GM12878 (cell line): ENCODE measurements at places on chromosomes 1 and 21.
A peak's percentile ranks its signal among the peaks of the same experiment; 100 is the strongest.

GRCh38 chr1:55055951-55056631, 16.7 kb downstream of the PCSK9 start:
- no peak for DNase-seq

DNA sequence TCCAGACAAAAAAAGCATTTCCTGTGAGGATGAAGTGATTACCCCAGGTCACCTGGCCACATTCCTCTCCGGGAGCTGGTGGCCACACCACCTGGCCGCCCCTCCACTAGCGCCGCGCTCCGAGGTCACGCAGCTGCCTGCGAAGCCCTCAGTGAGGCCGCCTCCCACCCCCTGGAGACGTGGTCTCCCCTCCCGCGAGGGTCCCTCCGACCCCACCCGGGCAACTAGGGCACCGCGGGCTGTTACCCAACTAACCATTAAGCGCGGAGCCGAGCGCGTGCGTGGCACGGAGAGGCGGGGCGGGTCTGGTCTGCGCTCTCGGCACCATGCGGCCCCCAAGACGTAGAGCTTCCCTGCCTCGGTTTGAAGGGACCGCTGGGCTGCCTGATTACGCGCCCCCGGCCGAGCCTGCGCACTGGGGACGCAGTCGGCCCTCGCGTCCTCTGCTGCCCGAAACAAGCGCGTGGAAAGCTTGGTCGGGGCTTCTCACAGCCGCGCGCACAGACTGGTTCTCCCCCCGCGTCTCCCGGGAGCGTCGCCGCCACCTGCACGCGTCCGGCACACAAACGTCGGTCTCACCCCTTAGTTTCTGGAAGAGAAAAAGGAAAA, 106.5 kb downstream of the SLC16A1 start:
- no peak for DNase-seq

DNA sequence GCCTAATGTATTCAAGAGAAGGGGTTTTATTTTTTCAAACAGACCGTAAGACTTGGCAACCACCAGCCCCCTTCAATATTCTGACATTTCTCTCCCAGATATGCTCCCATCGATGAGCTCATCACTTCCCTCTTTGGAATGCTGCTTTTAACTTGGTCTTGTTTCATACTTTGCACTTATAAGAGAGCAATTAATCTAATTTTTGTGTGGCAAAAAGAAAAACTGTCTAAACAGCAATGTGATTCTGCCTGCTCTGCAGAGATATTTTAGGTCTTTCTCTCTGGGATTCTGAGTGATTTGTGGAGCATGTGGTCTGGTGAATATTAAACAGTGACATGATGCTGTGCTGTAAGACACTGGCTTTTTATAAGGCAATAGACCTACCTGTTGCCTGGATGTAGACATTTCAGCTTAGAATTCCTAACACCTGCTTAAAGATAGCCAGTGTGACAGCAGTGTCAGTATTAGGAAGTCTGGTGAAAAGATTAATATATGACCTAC, 284.8 kb downstream of the BACH1 start:
- no peak for DNase-seq

- DNase-seq, result no peak
Measured at GRCh38 chr1:51189421-51190073, 46.5 kb upstream of the RNF11 start.

DNA sequence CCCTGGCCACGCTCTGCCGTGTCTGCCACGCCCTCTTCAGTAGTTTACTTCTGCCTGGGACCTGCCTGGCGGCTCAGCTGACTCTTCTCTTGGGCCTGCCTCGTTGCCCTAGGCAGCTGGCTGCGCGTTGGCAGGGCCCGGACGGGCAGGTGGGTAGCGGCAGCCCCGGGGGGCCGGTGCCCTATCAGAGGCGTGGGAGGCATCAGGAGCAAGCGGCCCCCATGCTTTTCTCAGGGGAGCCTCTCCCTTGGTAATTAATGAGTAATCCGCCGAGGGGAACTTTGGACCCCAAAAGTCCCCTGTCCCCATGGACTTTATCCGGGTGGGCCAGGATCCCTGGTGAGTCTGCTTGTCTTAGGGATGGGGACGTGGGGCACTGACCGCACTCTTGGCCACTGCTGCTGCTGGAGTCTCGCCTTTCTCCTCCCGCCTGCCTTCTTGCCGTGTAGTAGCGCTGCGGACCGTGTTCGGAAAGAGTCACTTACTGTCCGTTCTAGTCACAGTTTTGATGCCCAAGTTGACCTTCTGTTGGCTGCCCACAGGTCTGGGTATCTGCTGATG, 22.7 kb downstream of the SKI start:
- DNase-seq, result no peak

DNA sequence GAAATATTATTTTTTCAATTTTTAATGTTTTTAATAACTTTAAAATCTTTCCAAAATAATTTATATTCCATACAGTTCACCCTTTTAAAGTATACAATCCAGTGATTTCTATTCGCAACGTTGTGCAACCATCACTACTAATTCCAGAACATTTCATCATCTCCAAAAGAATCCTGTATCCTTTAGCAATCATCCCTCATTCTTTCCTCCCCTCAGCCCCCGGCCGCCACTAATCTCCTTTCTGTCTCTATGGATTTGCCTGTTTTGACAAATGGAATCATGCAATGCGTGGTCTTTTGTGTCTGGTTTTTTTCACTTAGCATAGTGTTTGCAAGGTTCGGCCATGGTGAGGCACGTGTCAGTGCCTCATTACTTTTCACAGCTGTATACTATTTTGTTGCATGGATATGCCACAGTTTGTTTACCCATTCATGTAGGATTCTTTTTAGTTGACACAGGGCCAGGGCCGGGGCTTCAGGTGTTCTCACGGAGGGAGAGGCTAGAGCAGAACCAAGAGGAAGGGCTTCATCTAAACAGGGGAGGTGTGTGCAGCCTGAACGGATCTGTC, 40.6 kb upstream of the ZBTB40 start:
- no peak for DNase-seq

- DNase-seq, result no peak
Measured at GRCh38 chr1:245730801-245731200, 576.0 kb downstream of the KIF26B start.

GRCh38 chr1:155261493-155261851, 688 bp downstream of the SCAMP3 start:
- no peak for DNase-seq

GRCh38 chr1:9960706-9961562, 17.7 kb downstream of the NMNAT1 start:
- peak; percentile 27 for DNase-seq

- DNase-seq, result no peak
Measured at GRCh38 chr21:25565272-25566211, 41.7 kb downstream of the MRPL39 start.

DNA sequence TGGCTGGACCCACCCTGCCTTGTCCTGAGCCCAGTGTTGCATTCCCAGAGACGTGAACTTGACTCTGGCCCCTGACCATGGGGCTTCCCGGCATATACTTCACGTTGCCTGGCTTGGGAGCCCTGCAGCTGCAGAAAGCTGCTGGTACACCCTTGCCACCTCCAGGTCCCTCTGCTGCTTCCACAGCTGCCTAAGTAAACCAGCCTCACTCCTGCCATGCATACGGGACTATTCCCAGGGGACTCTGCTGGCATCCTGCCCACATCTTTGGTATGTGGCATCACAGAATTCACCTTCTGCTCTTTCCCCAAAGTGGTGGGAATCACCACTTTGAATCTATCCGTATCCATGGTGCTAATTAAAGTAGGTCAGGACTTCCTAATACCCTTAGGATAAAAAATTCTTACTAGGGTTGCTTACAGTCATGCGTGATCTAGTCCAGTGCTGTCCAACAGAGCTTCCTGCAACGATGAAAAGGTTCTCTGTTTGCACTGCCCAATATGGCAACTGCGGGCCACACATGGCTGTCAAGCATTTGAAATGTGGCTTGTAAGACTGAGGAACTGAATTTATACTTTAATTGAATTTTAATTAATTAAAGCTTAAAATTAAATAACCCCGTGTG, 203.0 kb downstream of the GRIK3 start:
- no peak for DNase-seq

DNA sequence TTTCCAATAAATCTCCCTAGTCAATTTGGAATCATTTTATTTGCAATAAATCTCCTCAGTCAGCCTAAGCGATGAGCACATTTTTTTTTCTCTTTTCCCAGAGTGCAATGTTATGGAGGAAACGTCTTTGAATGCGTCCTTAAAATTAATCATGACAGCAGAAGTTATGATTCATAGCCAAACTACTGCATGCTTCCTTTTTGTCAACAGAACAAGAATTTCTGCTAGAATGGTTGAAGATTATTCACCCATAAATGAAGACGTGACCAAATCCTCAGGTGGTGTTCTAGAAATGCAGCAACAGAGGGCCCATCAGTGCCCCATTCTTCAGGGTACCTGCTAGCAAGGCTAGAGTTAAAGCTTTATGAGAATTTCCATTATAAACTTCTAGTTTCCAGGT, 407.9 kb upstream of the PKN2 start:
- DNase-seq, result no peak

GRCh38 chr21:39094087-39094780, 89.0 kb downstream of the PSMG1 start:
- no peak for DNase-seq

GRCh38 chr1:67171978-67172377, 5.7 kb downstream of the IL23R start:
- DNase-seq, result no peak

DNA sequence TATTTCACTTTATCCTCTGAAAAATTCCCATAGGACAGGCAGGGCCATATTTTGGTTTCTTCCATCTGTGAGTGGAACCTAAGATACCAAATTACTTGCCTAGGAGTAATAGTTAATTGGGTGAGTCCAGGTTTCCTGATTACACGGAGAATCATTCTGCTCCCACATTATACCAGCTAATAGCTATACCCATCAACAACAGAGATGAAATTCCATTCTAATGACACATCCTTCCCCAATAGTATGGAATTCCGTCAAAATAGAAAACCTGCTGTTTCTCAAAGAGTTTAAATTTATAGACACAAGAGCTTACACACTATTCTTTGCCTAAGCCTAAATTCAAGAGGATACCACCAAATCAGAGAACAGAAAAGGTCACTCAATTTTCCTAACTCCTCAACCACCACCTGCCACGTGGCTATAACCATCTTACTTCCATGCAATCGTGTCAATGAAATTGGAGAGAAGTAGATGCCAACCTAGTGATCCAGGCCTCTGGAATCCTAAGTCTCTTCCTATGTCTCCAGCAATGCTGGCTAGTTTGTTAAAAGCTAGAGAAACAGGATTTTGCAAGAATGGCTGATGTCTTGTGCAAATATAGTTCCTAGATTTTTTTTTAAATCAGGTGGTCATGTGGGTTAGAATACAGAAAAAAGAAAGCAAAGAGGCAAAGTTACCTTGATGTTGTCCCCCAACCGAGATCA, 6.2 kb downstream of the PPT1 start:
- no peak for DNase-seq

- no peak for DNase-seq
Measured at GRCh38 chr1:44409757-44410156, 4.7 kb downstream of the RNF220 start.

- DNase-seq, result no peak
Measured at GRCh38 chr21:33396951-33397350, 6.3 kb upstream of the IFNGR2 start.

DNA sequence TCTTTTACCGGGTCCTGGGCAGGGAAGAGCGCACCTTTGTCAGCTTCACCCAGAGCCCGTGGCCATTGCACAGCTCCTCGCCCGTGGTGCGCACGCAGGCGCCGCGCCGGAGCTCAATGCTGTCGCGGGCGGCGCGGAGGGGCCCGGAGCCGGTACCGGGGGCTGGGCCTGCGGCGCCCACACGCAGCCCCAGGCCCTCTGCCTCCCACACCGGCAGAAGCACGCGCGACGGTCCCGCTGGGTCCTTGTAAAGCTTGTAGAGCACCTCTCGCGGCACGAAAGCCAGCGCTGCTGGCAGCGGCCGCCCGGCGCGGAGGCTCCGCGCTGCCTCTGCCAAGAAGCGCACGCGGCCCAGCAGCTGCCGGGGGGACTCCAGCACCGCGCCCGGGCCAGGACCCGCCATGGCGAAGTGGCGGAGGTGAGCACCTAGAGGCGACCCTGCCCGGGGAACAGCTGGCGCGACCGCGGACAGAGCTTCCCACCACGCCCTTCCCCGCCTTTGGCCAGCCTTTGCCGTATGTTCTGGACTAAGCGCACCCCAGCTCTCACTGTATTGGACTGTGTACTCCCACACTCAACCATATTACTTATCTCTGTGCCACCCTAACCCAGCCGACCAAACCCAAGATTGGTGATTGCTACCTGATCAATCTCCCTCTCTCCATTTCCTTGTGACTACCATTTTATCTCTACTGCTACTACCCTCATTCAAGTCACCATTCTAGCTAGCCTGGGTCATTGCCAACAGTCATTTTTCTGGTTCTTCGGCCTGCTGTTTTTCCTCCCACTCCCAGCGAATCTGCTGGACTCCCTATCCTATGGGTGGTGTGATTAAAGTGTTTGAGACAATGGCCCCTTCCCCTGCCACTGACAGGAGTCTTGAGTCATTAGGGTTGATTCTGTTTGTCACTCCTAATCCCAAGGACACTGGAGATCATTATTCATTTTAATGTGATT, at the start of gene HECTD3:
Gene HECTD3 (minus strand): TSS at position 470 of the 957 bp plus-strand sequence. CDS start 67 bp downstream, at position 403.
- peak; percentile 56 for DNase-seq

DNA sequence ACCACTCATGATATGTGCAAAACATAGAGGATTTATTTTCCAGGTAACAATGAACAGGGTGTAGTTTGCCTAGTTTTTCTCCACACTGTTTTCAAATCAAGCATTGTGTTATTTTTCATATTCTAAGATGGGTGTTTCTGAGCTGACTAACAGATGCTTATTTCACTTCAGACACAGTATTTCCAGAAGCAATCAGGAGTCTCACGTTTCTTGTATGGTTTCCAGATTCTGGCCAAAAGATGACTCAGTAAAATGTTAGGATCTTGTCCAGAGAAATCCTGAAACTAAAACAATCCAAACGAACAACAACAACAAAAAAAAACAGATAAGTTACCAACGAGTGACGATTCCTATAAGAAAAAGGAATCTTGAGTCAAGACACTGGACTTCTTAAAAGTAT, 5.3 kb downstream of the UTS2 start:
- no peak for DNase-seq

DNA sequence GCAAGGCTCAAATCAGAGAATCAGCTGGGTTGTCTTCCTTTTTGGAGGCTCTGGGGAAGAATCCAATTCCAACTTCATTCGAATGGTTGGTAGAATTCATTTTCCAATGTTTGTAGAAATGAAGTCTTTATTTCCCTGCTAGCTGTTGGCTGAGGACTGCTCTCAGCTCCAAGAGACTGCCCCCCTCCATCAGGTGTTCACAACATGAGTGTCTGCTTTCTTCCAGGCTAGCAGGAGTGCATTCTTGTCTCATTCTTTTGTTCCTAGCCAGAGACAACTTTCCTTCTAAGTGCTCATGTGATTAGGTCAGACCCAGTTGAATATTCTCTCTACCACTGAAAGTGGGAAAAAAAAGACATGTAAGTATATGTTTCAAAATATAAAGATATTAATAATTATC, 95.2 kb downstream of the HLX start:
- no peak for DNase-seq

DNA sequence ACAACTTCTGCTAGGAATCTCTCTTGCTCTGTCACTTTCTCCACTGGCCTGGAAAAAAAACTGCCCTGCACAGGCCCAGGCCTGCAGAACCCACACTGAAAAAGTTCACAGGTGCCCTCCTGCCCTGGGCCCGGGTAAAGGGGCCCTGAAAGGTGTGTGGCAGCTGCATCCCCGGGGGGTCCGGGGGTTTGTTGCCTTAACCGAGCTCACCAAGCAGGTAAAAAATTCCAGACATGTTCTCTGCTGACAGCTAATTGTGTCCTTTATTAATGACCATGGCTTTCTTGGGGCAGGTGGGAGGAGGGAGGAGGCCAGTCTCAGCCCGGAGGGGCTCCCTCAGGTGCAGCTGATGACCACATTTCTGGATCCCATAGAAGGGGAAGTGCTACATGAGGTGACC, 122.9 kb downstream of the LACTBL1 start:
- DNase-seq, result no peak

GRCh38 chr21:42594616-42595282, 58.7 kb upstream of the PDE9A start:
- DNase-seq, result no peak
